Endothelial cell of umbilical vein (primary cell): ENCODE measurements at places on chromosomes 2 and 18.

DNA sequence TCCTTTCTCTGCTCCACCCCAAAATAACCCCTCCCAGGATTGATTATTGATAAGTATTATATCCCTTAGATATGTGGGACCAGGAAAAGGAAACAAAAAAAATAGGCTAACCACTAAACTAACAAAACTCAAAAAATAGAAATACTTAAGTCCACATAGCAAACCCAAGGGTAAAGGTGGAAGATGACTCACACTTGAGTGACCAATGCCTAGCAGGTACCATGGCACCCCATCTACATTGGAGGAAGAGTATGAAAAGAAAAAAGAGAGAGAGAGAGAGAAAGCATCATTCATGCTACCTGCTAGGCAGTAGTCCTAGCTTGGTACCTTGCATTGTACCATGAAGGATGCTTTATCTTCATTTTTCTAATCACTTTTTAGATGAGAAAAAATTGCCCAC is 6.3 kb downstream of the EXOC6B start:
- DNase-seq: no peak

DNA sequence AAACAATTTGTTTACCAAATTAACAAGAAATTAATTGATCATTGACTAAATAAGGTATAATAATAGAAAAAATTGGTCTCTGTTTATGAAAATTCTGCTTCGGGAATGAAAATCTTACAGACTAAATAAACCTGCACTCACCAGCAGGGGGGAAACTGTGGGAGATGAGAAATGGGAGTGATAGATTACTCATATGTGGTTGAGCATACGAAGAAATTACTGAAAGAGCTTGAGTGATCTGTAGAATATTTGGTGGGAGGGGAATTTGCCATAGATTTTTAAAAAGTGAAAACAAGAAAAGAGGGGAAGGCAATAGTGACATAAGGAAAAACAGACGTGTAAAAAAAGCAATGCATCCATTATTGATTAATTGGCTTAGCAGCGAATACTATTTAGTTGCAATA is 2.2 kb downstream of the HMSD start:
- no peak for DNase-seq

- no peak for DNase-seq
These were observed 617.0 kb downstream of the LRP1B start for GRCh38 chr2:141513853-141514252.

DNA sequence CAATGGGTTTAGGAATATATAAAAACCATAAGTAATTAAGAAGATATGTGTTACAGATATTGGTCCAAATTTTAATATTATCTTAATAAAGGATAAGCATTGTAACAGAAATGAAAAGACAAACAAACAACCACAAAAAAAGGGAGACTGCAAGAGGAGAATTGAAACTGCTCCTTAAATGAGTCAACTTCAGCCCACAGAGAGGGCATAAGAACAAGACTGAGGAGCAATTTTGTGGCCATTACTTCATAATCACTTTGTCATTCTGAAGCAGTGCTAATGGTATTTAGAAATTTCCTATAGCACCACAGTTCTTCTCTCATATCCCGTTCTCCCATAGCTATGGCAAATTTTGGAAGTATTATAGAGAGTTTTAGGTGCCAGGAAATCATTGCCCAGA is 193.2 kb upstream of the HNMT start:
- DNase-seq: no peak

- no peak for DNase-seq
These were observed 237.4 kb upstream of the SMAD2 start for GRCh38 chr18:48167897-48168253.
